ENCODE measurements at places on chromosomes 13 and 19. TPM values are rescaled to one million over a fixed set of nuclear protein-coding genes. Genes with fewer than 3 reads are reported as not detected.

The C3 gene
- total RNA-seq, result 36.7 TPM

The PGLYRP2 gene
- total RNA-seq, result not detected

The C19orf38 gene
- 1.3 TPM for total RNA-seq

The EDNRB gene
- total RNA-seq, result 15.2 TPM

The HPN gene
- 13.1 TPM for total RNA-seq

The LYPD3 gene
- total RNA-seq, result 0.17 TPM

The SLAIN1 gene
- total RNA-seq, result 13.6 TPM

The CHST8 gene
- 0.25 TPM for total RNA-seq

The ZNF574 gene
- 10.4 TPM for total RNA-seq

The FSD1 gene
- 0.25 TPM for total RNA-seq

The ZNF442 gene
- 6.1 TPM for total RNA-seq

The LSM4 gene
- 92.8 TPM for total RNA-seq

The SIX5 gene
- total RNA-seq, result 20.8 TPM

The DLL3 gene
- not detected for total RNA-seq
